ENCODE measurements at places on chromosomes 5 and 9.

- no peak for DNase-seq
Measured at GRCh38 chr9:13267743-13268142, 11.7 kb downstream of the MPDZ start.

DNA sequence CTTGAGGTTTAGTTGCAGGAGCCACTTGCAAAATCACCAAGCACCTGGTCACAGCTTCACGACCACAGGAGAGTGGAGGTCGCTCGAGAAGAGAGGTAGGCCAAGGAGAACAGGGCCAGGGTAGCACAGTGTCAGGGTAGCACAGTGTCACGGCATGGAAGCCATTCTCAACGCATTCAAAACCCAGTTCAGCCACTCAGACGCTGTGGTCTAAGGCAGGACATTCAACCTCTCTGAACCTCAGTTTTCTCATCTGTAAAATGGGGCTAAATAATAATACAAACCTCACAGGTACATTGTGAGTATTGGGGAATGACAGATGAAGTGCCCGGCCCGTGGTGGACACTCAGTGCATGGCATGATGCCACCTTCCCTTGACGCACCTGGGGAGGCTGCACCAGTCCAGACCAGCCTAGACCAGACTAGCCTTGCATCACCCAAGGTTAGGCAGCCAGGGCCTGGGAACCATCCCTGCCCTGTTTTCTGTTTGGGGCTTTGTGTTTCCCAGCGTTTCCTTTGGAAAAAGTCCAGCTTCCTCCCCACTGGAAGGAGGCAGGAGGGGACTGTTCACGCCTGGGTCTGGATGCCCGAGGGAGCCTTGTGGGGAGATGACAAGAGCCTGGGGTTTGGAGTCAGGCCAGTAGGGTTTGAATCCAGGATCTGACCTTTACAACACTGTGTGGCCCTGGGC, 7.8 kb upstream of the LMX1B start:
- no peak for DNase-seq

DNA sequence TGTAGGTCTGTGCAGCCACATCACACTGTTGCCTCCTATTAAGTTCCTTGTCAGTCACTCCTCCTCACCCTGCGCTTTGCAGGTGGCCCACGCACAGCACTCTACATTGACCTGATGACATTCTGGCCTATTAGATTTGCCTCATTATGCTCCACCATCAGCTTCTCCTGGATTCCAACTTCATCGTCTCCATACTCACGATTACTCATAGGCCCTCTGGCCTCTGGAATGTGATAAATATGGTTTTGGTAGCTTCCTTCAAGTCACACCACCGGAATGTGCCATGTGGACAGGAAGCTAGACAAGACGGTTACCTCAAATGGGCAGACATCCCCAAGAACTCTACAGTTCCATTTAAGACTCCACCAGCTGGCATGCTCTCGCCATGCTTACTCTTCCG, 158.0 kb upstream of the LHFPL2 start:
- no peak for DNase-seq

GRCh38 chr5:172417983-172418630, 36.2 kb downstream of the SH3PXD2B start:
- DNase-seq: no peak

DNA sequence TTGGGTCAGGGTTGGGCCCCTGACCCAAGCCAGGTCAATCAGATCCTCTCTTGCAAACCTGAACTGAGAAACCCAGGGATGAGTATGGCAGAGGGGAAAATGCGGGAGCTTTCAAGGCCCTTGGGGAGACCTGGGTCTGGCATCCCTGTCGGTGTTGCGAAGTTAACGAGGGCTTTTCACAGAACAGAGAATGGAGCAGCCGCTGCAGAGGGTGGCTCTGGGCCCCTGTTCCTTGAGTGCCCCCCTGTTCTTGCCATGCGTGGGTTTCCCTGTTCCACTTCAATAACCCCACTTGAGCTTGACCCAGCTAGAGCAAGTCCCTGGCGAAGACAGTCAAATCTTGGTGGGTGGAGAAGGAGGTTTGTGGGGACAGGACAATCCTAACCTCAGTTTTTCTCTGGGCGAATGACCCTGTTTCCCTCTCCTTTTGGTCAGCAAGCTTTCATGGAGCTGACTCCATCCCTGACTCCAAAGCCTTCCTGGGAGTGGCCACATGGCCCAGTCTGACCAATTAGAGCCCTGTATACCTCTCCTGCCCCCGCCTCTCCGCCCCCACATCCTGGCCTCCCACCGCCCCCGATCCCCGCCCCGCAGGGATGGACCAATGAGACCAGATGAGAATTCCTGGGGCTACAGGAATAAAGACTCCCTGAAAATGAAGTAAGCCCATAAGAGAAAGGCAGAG, 2.9 kb upstream of the VDAC1 start:
- no peak for DNase-seq

DNA sequence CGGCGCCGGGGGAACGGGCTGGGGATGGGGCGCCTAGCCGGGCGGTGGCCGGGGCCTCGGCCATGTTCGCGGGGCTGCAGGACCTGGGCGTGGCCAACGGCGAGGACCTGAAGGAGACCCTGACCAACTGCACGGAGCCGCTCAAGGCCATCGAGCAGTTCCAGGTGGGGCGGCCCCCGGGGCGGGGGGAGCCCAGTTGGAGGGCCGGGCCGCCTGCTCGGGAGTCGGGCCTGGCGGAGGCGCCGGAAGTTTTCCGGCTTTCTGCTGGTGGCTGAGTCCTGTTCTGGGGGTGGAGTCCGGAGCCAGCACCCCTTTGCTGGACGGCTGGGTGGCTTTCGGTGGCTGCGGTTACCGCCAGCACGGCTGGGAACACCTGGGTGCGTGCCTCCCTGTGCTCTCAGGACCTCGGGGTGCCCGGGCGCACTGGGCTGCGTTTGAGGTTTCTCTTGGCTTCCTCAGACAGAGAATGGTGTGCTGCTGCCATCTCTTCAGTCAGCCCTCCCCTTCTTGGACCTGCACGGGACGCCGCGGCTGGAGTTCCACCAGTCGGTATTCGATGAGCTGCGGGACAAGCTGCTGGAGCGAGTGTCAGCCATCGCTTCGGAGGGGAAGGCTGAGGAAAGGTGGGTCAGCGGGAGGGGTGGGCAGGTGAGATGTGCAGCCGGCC, 454 bp downstream of the NELFB start:
- no peak for DNase-seq

DNA sequence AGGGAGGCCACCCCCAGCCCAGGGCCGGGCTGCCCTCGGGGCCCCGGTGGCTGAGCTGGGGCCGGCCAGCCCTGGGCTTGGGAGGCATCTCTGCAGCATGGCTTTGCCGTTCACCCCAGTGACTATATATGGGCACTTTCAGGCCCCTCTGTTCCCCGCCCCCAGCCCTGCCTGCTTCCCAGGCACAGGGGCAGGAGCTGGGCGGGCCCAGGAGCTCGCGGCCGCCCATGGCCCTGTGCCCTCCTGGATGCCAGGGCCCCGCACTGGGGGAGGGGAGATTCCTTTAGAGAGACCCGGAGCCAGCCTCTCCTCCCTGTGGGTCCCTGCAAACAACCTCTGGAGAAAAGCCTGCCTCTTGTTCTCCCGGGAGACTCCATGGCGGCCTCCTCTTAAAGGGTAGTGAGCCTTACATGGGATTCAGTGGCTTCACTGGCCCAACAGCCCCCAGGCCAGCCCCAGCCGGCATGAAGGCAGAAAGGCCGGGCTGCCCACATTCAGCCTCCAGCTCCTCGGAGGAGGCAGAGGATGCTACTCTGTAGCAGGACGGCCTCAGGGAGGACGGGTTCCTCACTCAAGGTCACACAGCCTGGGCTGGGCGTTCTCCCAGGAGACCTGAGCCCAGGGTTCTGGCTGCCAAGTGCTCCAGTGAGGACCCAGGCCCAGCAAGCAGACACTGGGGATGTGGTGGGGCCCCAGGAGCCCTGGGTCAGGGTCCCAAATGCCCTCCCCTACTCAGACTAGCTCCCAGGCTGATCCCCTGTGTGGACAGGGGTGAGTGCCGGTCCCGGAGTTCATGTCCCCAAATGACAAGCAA, 4.1 kb downstream of the NACC2 start:
- DNase-seq: no peak

DNA sequence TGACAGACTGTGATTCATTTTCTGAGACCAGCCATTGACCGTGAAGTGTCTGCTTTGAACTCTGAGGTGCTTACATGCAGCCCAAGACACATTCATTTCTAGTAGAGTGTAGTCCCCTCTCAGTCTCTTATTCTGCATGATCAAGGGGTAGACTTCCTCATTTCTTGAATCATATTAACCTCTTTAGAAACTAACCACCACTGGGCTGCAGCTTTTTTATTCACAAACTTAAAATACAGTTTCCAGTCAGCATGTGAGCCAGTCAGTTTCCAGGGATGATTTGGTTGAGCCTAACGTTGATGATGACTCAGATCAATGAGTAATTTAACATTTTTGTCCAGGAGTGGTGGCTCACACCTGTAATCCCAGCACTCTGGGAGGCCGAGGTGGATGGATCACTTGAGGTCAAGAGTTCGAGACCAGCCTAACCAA, 59.2 kb downstream of the OTULIN start:
- DNase-seq: no peak

GRCh38 chr5:14164164-14165163, 21.3 kb downstream of the TRIO start:
- DNase-seq: no peak

DNA sequence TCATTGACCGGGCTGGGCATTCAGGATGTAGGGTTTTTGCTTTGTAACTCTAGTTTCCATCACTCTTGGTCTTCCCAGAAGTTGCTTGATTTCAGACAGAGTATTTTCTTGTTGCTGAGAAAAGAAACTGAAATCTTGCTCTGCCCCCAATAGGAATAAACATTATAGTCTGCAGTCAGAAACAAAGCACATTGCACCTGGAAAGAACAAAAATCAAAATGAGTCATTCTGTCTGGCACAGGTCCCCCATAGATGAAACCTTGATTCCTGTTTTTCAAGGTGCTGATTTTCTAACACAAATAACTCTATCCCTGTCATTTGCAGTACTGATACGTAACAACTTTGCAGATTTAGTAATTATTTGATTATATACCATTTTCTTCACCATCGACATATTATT, 232.1 kb downstream of the FBXO4 start:
- DNase-seq: no peak

GRCh38 chr5:5079876-5080275, 60.3 kb upstream of the ADAMTS16 start:
- no peak for DNase-seq

- no peak for DNase-seq
Measured at GRCh38 chr5:136613230-136613629, 247.9 kb upstream of the TRPC7 start.

- peak; percentile 50 for DNase-seq
Measured at GRCh38 chr9:6413365-6414246, 607 bp downstream of the UHRF2 start.

DNA sequence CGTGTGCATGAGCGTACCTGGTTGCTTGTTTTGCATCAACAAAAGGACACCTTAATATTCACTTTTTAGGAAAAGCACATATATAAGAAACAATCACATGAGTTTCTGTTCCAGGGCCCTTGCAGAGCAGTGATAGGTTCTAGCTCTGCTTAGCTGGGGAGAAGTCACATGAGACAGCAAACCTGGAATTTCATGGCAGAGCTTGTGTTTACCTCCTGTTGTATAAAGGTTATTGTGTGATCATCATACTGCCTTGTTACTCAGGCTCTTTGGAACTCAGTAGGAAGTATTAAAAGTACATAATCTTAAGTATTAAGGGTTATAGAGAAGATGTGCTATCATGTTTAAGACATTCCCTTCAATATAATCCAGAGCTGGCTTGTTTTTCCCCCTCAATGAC, 18.0 kb upstream of the VLDLR start:
- DNase-seq: no peak

DNA sequence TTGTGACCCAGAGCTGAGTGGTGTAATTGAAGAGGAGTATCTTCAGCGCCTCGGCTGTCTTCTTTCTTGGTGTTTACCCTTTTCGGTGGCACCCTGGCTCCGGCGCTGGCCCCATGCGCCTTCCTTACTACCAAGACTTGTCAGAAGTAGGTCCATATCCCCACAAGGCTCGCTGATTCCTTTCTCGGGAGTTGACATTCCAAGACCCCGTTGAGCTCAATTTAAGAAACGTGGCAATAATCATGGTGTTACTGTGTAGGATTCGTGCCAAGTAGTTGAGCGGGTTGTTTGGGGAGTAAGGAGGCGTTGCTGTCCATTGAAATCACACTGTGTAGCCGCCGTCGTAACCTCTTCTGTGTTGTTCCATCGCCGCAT, 795 bp downstream of the NDUFAF2 start:
- no peak for DNase-seq

DNA sequence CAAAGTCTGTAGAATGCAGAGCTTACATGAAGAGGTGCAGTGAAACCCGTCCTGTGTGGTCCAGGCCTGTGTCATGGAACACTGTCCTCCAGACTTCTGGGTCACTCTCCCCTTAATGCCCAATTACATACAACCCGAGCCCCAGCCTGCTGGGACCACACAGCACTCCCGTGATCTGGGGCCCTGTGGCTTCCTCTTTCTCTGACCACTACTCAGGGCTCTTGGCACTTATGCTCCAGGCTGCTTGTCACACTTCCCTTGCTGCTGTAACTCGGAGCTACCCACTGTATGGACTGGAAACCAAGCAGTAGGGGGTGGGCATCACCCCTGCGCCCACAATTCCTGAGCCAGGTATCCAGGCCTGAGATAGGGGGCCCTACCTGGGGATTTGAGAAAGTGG, 10.3 kb upstream of the IL3 start:
- no peak for DNase-seq

- DNase-seq: no peak
Measured at GRCh38 chr9:102796244-102796643, 198.9 kb upstream of the CYLC2 start.

GRCh38 chr5:31193116-31193515, 370 bp upstream of the CDH6 start:
- DNase-seq: no peak

- DNase-seq: no peak
Measured at GRCh38 chr5:132999246-132999645, 27.1 kb downstream of the ZCCHC10 start.

DNA sequence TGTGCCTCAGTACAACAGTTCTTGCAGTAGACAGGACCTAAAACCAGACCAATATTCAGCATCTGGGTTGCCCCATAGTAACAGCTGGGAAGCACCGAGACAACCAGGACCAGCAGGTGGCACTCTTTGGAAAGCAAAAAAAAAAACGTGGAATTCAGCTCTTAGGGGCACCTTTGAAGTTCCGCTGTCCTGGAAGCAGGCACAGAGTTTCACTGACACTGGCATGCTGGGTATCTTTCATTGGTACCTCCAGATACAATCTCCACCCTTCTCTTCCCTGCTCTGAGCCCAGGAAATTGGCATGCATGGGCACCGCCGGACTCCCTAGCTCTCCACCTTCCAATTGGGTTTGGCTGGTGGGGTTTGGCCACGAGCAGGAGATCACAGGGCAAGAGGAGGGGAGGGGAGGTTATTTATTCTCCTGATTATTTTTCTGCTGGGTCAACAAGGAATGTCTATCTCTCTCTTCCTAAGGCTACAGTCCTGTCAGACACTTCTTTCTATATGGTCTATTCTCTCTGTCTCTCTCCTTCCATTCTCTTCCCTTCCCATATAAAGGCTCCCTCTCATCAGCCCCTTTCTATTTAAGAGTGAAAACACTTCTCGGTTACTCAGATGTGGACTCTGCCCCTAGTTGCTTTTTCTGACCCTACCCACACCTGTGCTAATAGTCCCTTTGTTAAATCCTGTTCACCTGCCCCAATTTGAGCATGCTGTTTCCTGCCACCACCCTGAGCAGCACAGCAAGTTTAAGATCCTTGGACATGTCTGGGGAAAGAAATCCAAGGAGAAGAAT, 1.9 kb upstream of the IDNK start:
- DNase-seq: no peak

GRCh38 chr5:96969366-96969765, 33.5 kb downstream of the LNPEP start:
- no peak for DNase-seq

GRCh38 chr5:139784488-139784887, 11.1 kb upstream of the PSD2 start:
- no peak for DNase-seq

GRCh38 chr5:18686253-18686652, 1052.0 kb downstream of the TAF11L14 start:
- DNase-seq: no peak

Measured in activated naive CD4-positive, alpha-beta T cell (primary cell).